ENCODE measurements at places on chromosomes 7 and 10.

DNA sequence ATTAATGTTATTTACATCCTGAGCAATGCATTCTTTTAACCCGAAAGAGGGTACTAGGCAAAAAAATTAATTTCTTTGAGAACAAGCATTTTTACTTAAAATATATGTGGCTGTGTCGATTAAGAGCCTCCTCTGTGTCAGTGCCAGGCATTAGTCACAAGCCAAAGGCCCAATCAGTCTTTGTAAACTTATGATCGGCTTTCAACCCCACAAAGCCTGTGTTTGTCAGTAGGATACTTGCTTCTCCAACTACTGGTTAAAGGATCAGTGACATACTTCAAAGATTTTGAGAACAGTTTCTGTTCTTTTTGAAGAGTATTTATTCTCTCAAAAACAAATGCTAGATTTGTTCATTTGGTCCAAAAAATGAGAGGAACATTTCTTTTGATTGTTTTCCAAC lies 159.3 kb downstream of the NRCAM start:
- H3K4me3 ChIP-seq: no peak overlapping the region
- no peak overlapping the region for H3K27ac ChIP-seq
- H3K36me3 ChIP-seq: no peaks in the 10 kb centered on the region
- peak; percentile 8 for DNase-seq

GRCh38 chr10:84267503-84268126 lies 22.8 kb downstream of the RGR start:
- DNase-seq: peak; percentile 77
- H3K4me1 ChIP-seq: peaks cover 20% of the 10 kb centered on the region
- no peak overlapping the region for H3K27ac ChIP-seq
- no peak overlapping the region for H3K4me3 ChIP-seq
- H3K27me3 ChIP-seq: no peaks in the 10 kb centered on the region

- no peak overlapping the region for H3K4me3 ChIP-seq
- no peaks in the 10 kb centered on the region for H3K27me3 ChIP-seq
- H3K36me3 ChIP-seq: no peaks in the 10 kb centered on the region
These were observed 9.7 kb downstream of the PUS7 start for GRCh38 chr7:105512415-105512814.

DNA sequence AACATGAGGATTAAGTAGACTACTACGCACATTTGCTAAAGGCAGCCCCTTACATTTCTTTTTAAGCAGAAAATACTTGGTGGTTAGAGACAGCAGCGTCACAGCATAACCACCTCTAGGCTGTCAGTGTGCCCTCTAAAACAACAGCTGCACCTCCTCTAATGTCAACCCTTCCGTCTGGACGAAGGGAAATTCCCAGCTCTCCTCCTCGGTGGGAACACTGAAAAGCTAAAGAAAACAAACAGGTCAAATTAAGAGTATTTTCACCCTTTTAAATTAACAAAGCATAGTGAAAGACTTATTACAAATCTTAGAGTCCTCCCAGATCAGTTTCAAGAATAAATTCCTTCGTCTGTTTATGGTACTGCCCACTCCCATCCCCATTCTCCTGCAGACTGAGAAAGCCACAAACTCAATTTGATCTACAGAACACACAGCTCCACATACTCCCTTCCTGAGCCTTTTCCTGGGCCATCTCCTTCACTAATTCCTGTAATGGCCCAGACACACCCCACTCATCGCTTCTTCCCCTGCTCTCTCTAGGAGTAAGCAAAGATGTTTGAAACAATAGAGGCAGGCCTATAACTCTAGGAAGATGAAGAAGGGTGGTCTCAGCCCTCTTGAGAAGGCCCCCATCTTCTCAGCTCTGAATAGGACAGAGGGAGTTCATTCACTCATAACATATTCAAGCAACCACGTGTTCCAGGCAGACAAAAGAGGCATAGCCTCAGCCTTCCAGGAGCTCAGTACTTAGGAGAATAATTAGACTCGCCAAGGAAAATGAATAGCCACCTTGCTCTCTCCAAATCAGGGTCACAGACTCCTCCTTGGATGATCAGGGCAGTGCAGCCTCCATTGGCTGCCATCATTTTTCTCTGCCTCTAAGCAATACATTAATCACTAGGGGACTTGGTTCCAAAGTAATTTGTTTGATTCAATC lies 47.5 kb upstream of the HNRNPH3 start:
- no peak overlapping the region for H3K27ac ChIP-seq
- no peaks in the 10 kb centered on the region for H3K4me1 ChIP-seq
- H3K4me3 ChIP-seq: no peak overlapping the region
- no peaks in the 10 kb centered on the region for H3K36me3 ChIP-seq
- H3K27me3 ChIP-seq: no peaks in the 10 kb centered on the region
- no peak for DNase-seq

DNA sequence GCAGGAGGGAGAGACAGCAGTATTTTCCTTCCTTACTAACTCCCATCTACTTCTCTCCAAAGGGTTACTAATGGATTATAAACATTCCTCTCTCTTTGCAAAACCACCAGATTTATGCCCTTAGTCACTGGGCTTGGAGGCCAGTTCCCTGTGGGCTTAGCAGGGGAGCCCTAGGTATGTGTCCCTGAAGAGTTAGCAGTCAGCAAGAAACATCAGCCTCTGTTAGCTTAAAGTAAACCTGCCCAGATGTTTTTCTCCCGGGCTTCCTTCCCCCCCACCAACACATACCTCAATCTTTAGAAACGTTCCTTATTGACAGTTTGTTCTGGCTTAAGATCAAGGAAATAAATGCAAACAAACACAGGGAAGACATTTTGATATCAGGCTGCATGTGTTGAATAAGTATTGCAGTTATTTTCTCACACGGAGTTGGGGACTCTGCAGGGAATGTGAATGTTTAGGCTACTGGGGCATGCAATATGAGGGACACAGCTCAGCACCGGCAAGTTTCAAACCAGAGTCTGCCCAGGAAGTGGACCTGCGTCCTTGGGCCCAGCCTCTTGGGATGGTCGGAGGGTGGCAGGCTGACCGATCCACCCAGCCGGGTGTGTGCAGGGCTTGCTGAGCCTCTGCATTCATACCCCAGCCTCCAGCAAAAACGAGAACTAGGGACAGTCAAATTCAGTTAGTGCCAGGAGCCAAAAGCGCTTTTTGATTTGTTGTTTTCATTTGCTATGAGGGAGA lies 252.0 kb upstream of the GRB10 start:
- H3K27ac ChIP-seq: peak overlapping the region; percentile 29
- H3K4me1 ChIP-seq: peaks cover 39% of the 10 kb centered on the region
- no peaks in the 10 kb centered on the region for H3K36me3 ChIP-seq
- DNase-seq: peak; percentile 89
- H3K4me3 ChIP-seq: peak overlapping the region; percentile 24
- H3K27me3 ChIP-seq: no peaks in the 10 kb centered on the region

DNA sequence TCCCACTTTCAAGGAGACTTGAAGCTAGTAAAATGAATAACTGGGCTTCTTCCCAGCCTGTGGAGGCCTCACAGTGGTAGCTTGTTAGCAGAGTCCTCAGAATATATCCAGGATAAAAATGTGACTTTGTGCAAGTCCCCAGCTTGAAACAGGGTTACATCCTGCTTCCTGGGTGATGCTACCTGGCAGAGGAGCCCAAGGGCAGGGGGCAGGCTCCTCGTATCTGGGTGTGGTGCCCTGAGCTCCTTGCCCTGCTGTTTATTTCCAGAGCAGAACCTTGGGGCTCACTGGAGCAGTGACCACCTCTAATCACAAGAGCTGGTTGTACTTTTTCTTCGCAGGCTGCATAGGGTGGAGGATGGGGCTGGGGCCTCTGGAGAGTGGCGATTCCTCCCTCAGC lies 94.8 kb downstream of the GRK5 start:
- H3K4me3 ChIP-seq: no peak overlapping the region
- no peaks in the 10 kb centered on the region for H3K27me3 ChIP-seq
- H3K36me3 ChIP-seq: no peaks in the 10 kb centered on the region
- peaks cover 12% of the 10 kb centered on the region for H3K4me1 ChIP-seq
- DNase-seq: no peak

GRCh38 chr10:69733791-69734261 lies 67.9 kb upstream of the COL13A1 start:
- peak overlapping the region; percentile 23 for H3K27ac ChIP-seq
- H3K36me3 ChIP-seq: no peaks in the 10 kb centered on the region
- no peaks in the 10 kb centered on the region for H3K27me3 ChIP-seq
- H3K4me3 ChIP-seq: no peak overlapping the region
- peak; percentile 86 for DNase-seq

GRCh38 chr10:77602231-77602912 lies 35.2 kb downstream of the KCNMA1 start:
- no peaks in the 10 kb centered on the region for H3K27me3 ChIP-seq
- no peak overlapping the region for H3K27ac ChIP-seq
- peak; percentile 41 for DNase-seq
- H3K36me3 ChIP-seq: no peaks in the 10 kb centered on the region
- no peak overlapping the region for H3K4me3 ChIP-seq

DNA sequence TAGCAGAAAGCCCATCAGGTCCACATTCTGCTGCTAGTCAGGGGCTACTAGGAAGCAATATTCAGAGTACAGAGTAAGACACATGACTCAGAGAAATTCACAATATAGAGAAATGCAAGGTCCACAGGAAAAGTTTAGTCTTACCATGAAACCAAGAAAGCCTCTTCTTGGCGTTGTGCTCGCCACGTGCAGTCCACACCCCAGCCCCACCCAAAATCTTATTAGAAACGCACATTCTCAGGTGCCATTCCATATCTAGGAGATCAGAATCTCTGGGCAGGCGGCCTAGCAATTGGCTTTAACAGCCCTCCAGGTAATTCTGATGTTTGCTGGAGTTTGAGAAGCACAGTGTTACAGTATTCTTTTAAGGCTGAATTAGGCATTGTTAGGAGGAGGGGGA lies 15.8 kb upstream of the SAR1A start:
- H3K27ac ChIP-seq: no peak overlapping the region
- H3K4me3 ChIP-seq: no peak overlapping the region
- H3K27me3 ChIP-seq: no peaks in the 10 kb centered on the region
- H3K36me3 ChIP-seq: no peaks in the 10 kb centered on the region

- no peaks in the 10 kb centered on the region for H3K27me3 ChIP-seq
- H3K4me3 ChIP-seq: no peak overlapping the region
- H3K4me1 ChIP-seq: no peaks in the 10 kb centered on the region
- no peak overlapping the region for H3K27ac ChIP-seq
- DNase-seq: no peak
- no peaks in the 10 kb centered on the region for H3K36me3 ChIP-seq
These were observed 26.3 kb downstream of the TTYH3 start for GRCh38 chr7:2657920-2658671.

DNA sequence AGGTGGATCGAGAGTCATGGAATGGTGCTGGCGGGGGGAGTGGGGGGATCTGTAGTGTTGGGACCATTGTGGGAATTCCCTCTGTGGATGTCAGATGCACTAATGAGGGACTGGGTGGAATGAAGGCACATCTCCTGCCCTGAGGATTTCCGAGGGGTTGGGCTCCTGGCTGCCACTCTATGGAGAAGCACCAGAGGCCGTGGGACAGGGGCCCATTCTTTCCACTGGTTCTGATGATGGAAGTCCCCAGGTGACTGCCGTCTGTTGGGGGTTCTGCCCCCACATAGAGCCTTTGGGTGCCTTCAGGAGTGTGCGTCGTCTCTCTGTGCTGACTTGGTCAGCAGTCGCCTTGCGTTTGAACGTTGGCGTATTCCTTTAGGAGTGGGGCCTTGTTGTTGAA lies 202.9 kb downstream of the GLRX3 start:
- no peaks in the 10 kb centered on the region for H3K27me3 ChIP-seq
- no peak overlapping the region for H3K4me3 ChIP-seq
- DNase-seq: no peak
- H3K27ac ChIP-seq: no peak overlapping the region

GRCh38 chr7:2886900-2887299 lies 42.8 kb upstream of the GNA12 start:
- peak; percentile 83 for DNase-seq
- H3K27me3 ChIP-seq: no peaks in the 10 kb centered on the region
- no peak overlapping the region for H3K4me3 ChIP-seq
- no peaks in the 10 kb centered on the region for H3K4me1 ChIP-seq

DNA sequence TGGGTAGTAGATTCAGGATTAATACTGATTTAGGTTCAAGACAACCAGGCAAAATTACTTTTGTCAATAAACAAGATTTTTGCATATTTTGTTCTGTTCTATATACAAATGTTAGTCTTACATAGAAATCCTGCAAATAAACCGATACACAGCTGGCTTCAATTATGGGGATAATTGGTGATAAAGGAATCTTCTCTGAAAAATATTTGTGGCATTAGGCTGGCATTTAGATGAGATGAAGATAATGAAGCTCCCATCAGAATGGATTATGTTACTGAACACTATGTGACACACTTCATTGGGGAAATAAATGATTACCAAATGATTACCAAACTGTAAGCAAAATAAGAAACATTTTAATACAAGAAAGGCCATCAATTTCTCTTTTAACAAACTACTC lies 65.8 kb downstream of the NT5C2 start:
- H3K27me3 ChIP-seq: no peaks in the 10 kb centered on the region
- H3K27ac ChIP-seq: no peak overlapping the region
- H3K36me3 ChIP-seq: peaks cover 16% of the 10 kb centered on the region
- no peak for DNase-seq
- no peaks in the 10 kb centered on the region for H3K4me1 ChIP-seq

DNA sequence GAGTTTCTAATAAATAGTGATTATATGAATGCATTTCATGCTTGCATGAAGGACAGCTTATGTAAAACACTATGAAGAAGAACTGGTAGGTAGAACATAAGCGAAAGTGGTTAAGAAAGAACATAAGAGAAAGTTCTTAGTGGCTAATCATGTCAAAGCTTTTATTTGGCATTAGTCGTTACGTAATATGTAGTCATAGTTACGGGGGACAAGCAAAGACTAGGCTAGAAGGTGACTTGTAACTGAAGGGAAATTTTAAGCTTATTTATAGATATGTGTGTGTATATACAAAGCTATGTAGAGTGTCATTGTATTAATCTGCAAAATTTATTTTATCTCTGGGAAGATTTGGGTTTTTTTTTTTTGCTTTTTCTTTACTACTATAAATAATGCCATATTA lies 36.9 kb downstream of the CAPZA2 start:
- DNase-seq: peak; percentile 29
- peaks cover 49% of the 10 kb centered on the region for H3K36me3 ChIP-seq
- H3K27ac ChIP-seq: 0 out of 2 replicates have a peak overlapping the region, but pooled peaks have one; percentile 6
- no peak overlapping the region for H3K4me3 ChIP-seq
- H3K27me3 ChIP-seq: no peaks in the 10 kb centered on the region

- H3K27me3 ChIP-seq: no peaks in the 10 kb centered on the region
- H3K27ac ChIP-seq: no peak within 1 kb of the TSS
- H3K4me3 ChIP-seq: no peak within 1 kb of the TSS
- H3K36me3 ChIP-seq: no peaks in the 10 kb centered on the region
These were observed at the start of gene GPR141 for GRCh38 chr7:37683246-37684120. GPR141 (plus strand) TSS chr7:37683766; CDS start chr7:37740394, 56,628 bp downstream.

DNA sequence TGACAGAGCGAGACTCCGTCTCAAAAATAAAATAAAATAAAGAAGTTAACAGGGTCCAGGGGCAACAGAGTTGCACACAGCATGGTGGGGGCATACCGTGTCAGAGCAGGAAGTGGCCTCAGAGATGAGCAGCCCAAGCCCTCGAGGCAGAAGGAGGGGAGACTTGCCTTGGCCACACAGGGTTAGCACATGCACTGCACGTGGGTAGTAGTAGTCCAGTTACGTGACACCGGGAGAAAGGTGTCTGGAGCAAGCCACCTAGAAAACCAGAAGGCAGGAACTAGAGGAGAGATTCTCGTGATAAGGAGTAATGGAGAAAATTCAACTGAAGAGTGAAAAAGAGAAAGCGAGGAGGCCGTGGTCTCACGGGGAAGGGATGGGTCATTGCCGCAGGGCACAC lies 9.8 kb upstream of the DENND2A start:
- H3K4me1 ChIP-seq: peaks cover 10% of the 10 kb centered on the region
- H3K27ac ChIP-seq: no peak overlapping the region
- H3K4me3 ChIP-seq: no peak overlapping the region
- no peaks in the 10 kb centered on the region for H3K36me3 ChIP-seq
- H3K27me3 ChIP-seq: no peaks in the 10 kb centered on the region
- DNase-seq: no peak

- no peak overlapping the region for H3K4me3 ChIP-seq
- 0 out of 2 replicates have a peak, but pooled peaks cover 8% of the 10 kb centered on the region for H3K27me3 ChIP-seq
- H3K4me1 ChIP-seq: no peaks in the 10 kb centered on the region
- H3K27ac ChIP-seq: no peak overlapping the region
- H3K36me3 ChIP-seq: no peaks in the 10 kb centered on the region
These were observed 23.6 kb upstream of the SRI start for GRCh38 chr7:88243345-88243909.
